ENCODE measurements at places on chromosomes 4 and X.
A peak's percentile ranks its signal among the peaks of the same experiment; 100 is the strongest.

DNA sequence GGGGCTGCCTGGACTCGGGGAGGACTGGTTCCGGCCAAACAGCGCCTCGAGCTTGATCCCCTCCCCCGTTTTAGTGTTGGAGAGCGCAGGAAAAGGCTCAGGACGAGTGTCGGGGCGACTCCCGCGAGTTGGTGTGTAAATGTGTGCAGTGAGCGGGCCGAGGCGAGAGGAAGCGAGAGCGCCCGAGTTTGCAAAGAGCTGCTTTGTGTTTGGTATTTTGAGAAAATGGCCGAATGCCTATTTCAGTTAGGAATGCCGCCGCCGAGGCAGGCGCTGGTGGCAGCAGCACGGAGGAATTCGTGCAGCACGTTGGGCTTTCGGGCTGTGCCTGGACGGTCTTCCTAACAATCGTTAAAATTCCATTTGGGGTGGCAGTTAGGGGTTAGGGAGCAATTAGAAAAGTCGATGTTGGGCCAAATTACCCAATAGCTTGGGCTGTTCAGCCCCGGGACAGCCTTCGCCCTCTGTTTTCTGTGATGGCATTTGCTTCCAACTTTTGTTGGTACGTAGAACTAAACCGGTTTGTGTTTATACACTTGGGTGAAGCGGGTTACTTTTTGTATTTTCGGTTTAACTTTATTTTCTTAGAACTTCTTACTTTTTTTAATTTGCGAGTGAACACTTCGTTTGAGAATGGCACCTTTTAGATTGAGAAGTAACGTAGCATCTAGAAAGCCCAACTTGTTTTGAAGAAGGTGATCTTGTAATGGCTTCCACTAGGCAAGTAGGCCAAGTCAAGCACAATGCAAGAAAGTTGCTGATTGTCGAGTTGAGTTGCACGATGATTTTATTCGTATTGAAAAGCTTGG lies 1.6 kb downstream of the REST start:
- DNase-seq, result peak; percentile 14

DNA sequence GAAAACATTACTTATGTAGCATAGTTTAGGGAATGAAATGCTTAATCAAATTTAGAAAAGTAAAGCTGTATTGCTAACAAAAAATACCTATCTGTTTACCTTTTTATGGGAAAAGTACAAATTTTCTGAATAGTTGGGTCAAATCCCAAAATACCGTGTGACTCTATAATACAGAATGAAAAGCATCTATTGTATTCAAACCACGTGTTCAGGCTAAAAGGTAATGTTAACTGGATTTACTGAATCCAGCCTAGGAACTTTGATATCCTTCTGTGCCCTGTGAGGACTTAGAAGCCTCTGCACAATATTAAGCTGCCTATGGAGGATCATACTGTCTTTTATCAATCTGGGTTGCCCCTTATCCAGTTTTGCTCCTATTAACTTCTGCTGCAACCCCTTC lies 36.3 kb upstream of the AGA start:
- DNase-seq, result no peak

GRCh38 chrX:49058794-49059193 lies at the start of gene CCDC120:
CCDC120 (plus strand) TSS chrX:49058999; CDS start chrX:49062042, 3,043 bp downstream.
- DNase-seq, result no peak

- no peak for DNase-seq
These were observed 58.7 kb downstream of the FNIP2 start for GRCh38 chr4:158827543-158827981.

- DNase-seq, result no peak
These were observed 21.5 kb upstream of the TBL1X start for GRCh38 chrX:9443327-9443726.

DNA sequence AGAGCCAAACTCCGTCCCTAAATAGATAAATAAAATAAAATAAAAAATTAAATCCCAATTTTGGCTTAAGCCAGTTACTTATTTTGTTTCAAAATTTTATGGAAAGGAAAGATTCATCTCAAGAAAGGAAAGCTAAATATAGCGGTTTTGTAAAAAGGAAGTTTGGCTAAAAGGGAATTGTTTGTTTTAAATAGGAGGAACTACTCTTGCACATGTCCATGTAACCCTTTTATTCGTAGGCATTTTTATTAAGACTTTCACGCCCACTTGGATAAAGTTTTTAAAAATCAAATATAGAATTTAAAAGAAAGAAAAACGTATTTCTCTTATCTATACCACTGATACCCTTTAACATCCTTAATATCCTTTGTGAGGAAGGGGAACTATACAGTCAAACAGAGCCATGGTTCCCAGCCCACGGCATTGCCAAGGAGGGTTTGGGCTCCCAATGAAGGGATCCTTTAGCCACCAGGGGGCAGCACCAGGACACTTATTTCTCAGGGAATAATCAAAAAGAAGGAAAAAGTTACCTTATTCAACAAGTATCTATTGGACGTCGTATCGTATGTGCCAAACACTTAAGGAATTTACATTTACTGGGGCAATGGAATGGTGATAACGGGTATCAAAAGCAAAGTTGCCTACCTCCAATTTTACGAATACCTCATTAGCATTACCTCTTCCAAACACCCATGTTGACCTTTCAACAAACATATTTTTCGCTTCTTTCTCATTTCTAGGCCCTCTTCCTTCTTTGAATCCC lies 27.7 kb downstream of the CDKN2AIP start:
- DNase-seq, result peak; percentile 54

DNA sequence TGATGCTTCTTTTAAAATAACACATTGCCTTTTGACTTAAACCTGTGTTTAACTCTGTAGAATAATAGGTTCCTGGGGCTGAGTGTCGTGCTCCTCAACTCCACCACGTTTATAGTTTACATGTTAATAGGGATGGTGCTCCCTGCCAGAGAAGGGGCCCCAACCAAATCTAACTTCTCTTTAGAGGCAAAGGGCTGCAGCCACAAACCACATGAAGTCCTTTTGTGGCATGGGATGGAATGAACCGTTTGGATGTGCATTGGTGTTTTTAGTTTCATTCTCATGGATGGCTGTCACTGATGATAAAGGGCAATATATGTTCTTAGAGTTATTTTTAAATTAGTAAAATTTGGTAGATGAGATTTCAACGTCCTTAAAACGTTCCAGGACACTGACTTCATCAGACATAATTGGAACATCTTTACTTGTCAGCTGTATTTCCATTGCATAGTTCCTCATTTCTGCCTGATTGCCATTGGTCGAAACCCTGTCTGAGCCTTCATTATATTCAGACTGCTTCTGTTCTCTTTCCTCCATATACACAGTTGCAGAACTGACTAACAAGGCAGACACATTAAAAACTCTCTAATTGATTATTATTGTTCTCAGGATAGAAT lies 60.4 kb upstream of the HPF1 start:
- no peak for DNase-seq

DNA sequence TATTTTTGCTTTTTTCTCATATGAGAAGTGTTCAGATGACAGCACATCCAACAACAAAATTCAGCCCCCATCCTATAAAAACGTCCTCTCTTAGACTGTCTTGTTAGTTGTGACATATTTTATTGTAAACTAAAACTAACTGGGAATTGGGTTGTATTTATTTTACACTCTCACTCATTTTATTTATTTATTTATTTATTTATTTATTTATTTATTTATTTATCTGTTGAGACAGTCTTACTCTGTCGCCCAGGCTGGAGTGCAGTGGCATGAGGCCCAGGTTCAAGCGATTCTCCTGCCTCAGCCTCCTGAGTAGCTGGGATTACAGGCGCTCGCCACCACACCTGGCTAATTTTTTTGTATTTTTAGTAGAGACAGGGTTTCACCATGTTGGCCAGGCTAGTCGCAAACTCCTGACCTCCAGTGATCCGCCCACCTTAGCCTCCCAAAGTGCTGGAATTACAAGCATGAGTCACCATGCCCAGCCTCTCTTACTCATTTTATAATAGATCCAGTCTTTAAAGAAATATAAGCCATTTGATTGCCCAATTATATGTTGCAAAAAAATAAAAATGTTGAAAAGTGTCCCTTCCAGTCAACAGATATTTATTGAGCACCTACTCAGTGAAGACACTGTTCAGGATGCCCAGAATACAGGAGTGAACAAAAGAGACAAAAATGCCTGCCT lies 44.6 kb downstream of the PALLD start:
- DNase-seq, result no peak

DNA sequence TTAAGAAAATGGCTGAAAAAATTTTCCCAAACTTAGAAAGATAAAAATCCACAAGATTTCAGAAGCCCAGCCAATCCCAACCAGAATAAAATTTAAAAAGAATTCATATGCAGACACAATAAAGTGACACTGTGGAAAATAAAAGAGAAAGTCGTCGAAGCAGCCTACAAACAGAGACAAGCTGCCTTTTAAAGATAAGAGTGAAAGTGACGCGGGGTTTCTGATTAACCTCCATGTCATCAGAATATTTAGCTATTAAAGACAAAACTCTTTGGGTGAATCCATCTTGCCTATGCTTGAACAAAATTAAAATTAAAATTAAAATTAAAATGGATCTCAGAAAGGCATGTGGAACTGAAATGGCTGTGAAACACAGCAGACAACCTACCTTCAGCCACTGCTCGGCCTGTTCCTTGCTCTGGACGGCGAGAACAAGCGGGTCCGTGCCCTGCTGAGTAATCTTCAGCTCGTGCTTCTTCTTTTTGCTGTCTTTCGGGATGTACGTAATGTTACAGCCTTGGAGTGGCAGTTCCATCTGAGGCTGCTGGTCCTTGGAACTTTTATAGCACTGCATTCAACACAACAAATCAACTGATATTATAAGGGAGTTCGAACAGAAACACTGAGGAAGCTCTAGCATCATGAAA lies 101.4 kb downstream of the AFAP1 start:
- no peak for DNase-seq

DNA sequence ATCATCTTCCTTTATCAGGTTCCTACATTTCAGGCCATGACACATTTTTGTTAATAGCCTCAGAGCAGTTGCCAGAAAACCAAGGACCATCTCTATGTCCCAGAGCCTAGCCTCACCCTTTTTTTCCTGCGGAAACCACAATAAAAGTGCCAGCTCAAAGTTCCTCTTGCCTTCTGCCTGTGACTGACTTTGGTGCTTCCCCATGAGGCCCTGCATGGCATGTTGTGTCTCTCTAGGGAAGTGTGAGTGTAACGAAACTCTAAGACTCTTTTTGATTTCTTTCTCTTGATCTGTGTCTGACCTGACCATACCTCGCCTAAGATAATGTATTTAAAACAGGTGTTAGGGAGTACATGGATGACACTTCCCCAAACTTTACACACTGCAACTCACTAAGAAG lies 642.3 kb upstream of the BOD1L1 start:
- no peak for DNase-seq

DNA sequence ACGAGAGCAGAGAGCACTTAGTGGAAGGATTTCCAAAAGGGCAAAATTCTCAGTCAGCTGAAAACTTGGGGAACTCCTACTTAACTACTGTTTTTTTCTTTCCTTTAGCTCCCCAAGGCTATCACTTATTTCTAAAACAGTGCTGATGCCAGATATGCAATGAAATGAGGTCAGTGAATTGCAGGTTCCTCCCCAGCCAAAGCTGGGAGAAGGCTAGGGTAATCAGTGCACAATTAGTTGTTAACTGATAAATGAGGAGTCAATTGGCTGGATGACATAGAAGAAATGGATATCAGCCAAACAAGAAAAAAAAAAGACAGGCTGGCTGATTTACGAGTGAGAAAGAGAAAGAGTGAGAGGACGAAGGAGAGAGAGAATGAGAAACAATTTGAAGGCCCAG lies 195.6 kb downstream of the GPC3 start:
- DNase-seq, result no peak

GRCh38 chr4:109547394-109547793 lies 12.7 kb upstream of the MCUB start:
- no peak for DNase-seq

DNA sequence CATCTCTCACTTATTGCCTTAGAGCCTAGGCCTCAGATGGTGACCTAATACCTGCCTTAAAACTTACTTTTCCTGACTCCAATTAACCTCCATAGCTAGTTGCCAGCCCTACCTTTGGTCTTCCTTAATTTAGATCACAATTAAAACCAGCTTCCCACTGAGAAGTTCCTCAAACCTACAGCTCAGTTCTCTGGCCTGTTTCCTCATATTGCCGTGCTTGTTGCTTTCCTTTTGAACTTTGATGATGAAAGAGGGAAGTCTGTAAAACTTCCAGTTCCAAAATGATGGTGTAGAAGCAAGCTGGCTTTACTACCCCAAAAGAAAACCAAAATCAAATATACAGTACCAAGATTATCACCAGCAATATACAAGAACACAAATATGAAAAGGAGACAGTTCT lies 28.9 kb upstream of the CAMK2D start:
- DNase-seq, result no peak

DNA sequence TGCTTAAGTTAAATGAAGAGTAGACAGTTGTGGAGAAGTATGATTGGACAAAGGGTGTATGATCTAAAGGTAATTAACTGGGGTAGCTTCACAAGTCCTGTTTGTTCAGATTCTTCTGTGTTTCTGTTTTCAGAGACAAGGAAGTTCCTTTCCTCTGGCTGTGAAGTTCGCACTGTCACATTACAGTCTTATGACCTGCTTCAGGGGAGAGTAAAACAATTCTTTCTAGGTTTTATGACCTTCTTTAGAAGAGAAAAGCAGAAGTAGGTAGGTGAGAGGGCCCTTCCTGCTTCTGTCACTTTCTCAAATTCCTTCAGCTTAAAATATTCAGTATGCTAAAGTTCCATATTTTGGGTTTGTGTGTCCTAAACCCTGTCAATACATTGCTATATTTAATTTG lies 211.9 kb downstream of the SOX3 start:
- DNase-seq, result no peak

- no peak for DNase-seq
These were observed 83.6 kb downstream of the ANAPC10 start for GRCh38 chr4:145014365-145014764.

GRCh38 chr4:25862411-25863346 lies at the start of gene SEL1L3:
SEL1L3 (minus strand) TSS chr4:25862988; CDS start chr4:25862836, 152 bp downstream.
- DNase-seq, result peak; percentile 63

DNA sequence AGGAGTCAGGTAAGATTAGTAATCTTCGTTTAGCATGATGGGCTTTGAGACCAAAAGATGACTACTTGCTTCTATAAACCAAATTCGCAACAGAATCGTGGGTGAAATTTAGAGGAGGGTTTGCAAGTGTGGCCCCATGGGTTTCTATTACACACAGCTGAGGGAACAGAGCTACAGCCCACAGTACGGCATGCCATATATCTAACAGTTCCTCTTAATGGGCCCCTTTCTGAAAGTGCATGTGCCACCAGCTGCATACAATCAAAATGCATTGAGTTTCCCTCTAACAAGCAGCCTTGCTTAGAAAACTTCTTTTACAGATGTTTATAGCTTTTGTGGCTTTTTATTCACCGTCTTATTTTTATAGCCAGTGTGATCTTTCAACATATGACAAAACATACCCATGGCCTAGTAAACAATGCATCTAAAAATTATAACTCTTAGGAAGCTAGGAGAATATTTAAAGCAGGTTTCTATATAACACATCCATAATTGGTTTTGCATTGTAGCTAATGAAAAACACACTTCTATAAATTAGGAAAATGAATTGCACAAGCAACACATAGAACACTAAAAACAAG lies 202.1 kb downstream of the PRDM5 start:
- no peak for DNase-seq

- no peak for DNase-seq
These were observed 46.2 kb downstream of the FAM9B start for GRCh38 chrX:8987672-8988250.
